ENCODE measurements at places on chromosomes 1 and 21.
A peak's percentile ranks its signal among the peaks of the same experiment; 100 is the strongest.

DNA sequence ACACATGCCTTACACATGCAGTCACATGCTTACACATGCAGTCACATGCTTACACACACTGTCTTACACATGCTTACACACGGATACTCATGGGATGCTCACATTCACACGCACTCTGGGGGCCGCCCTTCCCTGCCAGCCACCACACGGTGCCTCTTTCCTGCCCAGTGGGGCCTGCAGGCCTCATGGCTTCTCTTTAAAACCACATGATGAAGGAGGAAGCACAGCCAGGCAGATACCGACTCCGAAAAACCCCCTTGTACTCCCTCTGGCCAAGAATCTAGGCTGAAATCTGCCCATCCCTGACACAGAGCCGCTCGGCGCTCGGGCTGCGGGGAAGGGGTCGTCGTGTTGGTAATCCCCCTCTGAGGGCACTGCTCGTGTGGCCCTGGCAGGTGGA, 113.0 kb downstream of the PRDM16 start:
- no peak for DNase-seq

GRCh38 chr1:206672844-206673758, 11.6 kb upstream of the MAPKAPK2 start:
- DNase-seq, result no peak

GRCh38 chr1:212381397-212382035, 33.2 kb downstream of the PACC1 start:
- DNase-seq, result no peak

- DNase-seq, result no peak
Measured at GRCh38 chr1:220979371-220979770, 100.1 kb downstream of the HLX start.

GRCh38 chr1:3596663-3597598, 14.4 kb downstream of the MEGF6 start:
- no peak for DNase-seq

DNA sequence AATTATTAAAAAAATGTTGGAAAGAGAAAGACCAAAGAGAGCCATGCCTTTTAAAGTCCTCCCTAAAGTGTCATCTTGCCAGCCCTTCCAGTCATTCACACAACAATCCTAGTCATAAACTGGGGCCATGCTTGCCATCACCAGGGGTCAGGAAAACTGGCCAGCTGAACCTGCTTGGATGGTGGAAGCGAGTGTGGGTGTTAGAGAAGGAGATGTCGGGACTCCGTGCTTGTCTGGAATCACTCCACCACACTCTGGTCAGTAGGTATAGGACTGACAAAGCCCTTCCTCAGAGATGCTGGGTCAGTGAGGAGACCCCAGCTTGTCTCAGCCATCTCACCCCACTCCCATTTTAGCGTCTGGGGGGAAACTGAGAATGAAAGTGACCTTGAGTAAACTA, 3.3 kb upstream of the HAPLN2 start:
- no peak for DNase-seq

DNA sequence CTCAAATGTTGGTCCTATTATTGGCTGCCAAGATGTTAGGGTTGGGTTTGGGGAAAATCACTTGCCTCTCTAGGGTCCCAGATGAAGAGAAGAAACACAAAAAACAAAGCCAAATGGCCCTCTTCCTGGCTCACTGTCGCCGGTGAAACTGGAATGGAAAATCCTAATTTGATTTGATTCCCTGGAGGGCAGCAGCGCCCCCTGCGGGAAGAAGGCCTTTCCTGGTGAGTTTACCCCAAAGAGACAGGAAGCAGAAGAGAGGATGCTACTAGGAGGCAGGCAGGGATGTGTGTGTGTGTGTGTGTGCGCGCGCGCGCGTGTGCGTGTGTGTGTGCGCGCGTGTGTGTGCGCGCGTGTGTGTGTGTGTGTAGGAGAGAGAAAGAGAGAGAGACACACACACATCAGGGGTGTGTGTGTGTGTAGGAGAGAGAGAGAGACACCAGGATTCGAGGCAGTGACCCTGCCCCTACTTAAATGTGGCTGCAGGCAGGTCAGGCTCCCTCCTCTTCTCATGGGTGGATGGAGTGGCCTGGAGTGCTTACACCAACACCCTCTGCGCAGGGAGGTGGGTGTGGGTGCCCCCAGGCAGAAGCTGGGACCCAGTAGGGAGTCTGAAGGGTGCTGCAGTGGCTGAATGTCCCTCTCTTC, 3.1 kb upstream of the SELENON start:
- DNase-seq, result peak; percentile 91

DNA sequence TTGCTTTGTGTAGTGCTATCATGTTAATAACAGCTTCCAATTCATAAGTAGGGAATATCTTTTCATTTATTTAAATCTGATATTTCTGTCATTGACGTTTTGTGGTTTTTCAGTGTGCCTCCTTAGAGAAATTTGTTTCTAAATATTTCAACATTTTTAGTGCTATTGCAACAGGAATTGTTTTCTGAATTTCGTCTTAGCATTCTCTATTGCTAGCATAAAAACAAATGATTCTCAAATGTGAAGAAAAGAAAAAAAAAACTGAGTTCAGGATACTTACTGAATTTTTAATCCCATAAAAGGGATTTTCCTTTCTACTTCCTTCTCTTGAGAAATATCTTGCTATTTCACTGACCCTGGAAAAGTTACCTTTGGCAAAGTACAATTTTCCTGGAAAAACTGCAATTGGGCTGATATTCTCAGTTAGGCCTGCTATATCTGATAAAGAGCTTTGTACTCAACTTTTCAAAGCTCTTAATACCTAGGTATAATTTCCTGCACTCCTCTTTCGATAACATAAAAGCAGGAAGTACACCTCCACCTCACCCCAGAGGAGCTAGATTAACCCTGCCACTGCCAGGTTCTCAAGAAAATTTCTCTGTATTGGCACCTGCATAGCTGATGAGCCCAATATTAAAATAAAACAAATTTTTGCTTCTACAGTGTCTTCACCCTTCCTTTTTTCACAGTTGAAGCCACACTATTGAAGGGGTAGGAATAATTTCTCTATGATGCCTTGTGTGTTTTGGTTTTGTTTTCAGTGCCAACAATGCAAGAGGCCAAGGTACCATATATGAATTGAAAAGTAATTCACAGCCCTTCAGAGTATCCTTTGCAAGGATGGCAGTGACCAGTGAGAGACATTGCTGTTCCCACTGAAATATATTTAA, 35.6 kb downstream of the PTPN14 start:
- DNase-seq, result no peak

DNA sequence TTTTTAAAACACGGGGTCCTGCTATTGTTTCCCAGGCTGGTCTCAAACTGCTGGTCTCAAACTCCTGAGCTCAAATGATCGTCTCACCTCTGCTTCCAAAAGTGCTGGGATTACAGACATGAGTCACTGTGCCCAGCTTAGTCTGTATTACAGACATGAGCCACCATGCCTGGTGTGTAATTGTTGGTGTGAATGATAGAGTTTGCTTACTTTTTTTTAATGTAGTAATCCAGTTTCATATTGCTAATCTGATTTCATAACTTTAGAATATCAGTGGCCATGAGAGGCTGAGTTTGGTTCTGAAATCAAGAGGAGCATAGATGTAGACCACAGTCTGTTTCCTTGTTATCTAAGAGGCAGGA, 3.4 kb downstream of the EPB41 start:
- peak; percentile 48 for DNase-seq

GRCh38 chr21:35314857-35315582, 265.9 kb upstream of the RUNX1 start:
- no peak for DNase-seq

DNA sequence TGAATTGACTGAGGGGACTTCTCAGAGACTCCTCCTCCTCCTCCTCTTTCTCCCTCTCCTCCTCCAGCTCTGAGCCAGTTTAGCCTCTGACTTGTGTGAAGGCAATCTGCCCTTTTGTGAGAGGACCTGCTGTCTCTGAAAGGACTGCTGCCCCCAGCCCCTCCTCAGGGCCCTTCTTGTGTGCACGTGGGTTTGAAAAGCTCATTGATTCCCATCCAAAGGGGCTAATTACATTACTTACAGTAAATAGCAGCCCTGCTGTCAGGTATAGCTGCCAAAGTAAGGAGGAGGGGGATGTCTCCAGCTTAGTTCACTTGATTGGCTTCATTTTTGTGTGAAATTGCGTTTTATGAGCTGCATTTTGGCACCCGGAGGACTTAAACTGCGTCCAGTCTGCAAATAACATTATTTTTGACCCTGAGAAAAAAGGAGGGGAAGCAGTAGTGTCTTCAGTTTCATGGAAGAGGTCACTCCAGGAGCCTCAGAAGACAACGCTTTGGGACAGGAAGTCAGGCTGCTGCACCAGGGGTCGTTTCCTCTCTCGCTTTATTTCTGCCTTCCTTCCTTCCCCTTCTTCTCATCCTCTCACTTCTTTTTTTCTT, 1.8 kb upstream of the LHX9 start:
- DNase-seq, result no peak

DNA sequence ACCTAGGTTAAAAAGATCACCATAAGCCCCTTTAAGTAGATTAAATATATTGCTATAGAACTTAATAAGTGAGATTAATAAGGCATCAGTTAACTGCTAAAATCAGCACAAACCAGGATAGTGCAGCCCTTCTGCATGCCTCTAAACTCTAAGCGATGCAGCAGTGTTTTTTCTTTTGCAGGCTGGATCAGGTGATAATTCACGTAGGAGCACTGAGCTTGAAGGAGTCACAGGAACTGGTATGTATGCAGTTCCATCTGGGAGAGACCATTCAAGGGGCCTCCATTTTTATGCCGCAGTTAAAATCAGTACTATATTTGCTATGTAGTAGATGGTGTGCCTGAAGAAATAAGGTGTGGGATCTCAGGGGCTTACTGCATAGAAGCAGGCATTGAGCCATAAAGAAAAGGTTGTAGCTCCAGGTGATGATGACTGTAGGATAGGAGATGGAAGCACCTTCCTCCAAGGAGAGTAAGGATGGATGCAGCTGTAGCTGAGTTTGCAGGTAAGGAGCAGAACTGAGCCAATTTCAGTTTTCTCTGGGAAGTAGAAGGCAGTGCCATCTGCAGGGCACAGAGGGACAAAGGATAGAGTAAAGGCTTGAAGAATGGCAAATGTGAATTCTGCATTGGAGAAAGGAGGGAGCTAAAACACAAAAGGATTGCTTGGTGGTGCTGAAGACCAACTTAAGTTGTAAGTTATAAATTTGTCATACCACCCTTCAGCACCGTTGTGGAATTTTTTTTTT, 22.6 kb downstream of the NPL start:
- no peak for DNase-seq

GRCh38 chr1:202018468-202019234, 8.3 kb downstream of the ELF3 start:
- DNase-seq, result no peak

DNA sequence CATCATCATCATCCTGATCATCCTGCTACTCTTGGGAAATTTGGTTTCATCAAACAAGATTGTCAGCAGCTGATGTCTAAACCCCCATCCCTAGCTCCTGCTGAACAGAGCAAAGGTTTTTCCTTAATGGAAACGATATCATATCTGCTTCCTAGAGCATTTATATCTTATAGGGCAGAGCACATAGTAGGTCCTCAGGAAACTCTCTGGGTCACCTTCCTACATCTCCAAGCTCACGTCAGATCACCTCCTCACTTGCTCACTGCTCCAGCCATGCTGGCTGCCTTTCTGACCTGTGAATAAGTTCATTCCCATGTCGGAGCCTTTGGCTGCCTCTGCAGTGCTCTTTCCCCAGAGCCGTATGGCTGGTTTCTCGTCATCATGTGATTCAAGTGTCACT, 10.4 kb downstream of the FBXO2 start:
- no peak for DNase-seq

DNA sequence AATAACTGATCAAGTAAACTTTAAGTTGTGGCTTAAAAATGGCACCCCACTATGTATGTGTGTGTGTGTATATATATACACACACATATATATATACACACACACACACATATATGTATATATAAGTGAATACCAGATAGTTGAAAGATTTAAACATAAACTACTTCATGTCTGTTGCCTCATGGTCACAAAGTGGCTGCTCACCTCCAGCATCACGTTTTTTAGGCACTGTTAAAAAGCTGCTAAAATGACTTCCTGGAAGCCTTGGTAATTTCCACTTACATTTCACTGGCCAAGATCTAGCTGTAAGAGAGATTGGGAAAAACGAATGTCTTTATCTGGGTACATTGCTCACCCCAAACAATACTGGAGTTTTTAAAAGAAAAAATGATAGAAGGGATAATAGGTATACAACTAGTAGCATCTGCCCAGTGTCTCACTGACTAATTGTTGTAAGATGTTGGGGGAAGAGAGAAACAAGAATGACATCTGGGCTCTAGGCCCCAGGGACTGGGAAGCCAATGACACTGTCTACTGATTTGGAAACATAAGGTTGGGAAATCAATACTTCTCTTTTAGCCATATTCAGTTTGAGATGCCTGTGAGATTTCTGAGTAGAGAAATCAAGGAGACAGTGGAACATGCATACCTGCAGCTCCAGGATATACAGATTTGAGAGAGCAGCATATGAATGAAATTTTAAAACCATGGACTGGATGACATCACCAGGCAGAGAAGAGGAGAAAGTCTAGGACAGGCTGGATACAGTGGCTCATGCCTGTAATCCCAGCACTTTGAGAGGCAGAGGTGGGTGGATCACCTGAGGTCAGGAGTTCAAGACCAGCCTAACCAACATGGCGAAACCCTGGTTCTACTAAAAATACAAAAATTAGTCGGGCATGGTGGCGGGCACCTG, 42.8 kb downstream of the CLDN14 start:
- DNase-seq, result no peak

DNA sequence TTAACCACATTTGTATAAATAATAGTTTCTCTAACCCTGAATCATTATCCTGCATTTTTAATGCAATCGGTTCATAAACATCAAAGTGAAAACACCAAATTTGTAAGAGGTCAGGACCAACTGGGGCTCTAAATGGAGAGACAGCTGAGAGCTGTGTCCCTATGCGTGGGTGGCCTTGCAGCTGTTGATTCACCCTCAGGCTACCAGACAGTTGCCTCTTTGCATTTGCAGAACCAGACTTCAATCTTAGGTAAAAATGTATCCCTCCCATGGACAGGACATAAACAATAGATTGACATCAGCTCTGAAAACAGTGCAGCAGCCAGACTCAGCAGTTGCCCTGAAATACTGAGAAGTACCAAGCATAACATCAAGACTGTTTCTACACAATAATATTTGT, 8.8 kb upstream of the TGFB2 start:
- DNase-seq, result no peak

DNA sequence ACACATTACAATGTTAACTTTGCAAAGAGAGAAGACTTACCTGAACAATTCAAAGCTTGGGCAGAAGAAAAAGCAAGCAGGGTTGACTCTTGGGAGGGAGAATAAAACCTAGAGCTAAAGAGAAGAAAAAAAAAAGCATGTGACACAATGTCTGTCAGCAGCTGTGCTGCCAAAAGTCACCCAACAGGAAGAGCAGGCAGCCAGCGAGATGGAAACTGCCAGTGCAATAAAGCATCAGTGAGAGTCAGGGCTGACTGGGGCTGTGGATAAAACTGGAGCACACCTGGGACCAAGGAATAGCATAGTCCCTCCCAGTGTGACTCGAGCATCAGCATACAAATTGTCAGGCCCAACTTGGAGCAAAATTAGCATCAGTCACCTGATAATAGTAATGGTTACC, 65.0 kb upstream of the SLC22A15 start:
- DNase-seq, result no peak

GRCh38 chr1:212718499-212718898, 18.9 kb upstream of the BATF3 start:
- DNase-seq, result no peak

- DNase-seq, result no peak
Measured at GRCh38 chr1:243269461-243269801, 13.6 kb downstream of the SDCCAG8 start.

Data from CD4-positive, alpha-beta T cell treated with Interleukin-6 for 4 hours (primary cell).